SJCRH30 (cell line): ENCODE measurements at places on chromosomes 3 and 15. TPM values are rescaled to one million over a fixed set of nuclear protein-coding genes. Genes with fewer than 3 reads are reported as not detected.

DNA sequence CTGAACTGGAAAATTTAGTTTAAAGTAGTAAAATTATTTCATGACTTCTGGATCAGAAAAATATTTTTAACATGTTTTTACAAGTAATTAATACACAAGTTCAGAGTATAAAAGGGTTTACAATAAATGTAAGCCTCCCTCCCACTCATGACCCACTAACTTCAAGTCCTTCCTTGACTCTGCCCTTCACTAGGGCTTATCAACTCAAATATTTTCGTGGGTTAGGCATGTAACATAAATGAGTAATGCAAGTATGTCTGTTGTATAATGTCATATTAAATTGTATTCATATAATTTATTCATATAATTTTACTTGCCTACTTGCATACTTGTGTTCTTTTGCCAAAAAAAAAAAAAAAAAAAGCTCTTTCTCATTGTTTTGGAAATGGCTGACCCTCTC lies 3.4 kb upstream of the OPA1 start:
- DNase-seq, result no peak

DNA sequence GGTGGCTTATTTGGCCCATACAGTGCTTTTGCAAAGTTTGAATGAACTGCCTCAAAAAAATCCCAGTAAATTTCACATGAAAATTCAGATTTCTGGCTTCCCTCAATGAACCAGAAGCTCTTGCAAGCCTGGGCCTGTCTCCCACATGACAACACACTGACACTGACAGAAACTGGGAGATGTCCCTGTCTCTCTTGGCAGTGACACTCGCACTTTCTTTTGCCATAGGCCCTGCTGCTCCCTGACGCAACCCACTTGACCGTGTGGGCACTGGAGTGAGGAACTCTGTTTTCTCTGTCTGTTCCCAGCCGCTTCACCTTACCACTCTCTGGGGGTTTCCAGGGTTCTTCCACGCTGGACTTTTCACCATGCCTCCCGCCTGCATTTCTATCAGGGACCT lies 524.5 kb downstream of the SHQ1 start:
- no peak for DNase-seq

RBP2 gene
- not detected in 2 replicates for total RNA-seq

LOXL1 gene
- total RNA-seq, result 31.3 and 33.3 TPM in 2 replicates

DNA sequence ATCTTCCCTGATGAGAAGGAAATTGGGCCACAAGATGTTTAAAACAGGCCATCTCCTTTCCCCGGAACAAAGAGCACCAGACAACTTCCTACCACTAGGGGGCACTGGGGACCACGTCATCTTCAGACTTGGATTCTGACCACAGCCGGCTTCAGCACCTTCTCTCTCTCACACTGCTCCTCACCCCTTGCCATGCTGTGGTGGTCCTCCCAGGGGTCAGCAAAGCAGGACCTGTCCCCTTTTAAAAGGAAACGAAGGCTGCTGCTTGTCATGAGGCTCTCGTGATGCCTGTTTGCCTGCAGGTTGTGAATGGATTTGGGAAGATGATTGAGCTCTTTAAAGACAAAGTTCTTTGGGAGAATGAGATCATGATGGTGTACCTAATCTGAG lies 16.2 kb downstream of the RFT1 start:
- DNase-seq, result peak; percentile 84

DNA sequence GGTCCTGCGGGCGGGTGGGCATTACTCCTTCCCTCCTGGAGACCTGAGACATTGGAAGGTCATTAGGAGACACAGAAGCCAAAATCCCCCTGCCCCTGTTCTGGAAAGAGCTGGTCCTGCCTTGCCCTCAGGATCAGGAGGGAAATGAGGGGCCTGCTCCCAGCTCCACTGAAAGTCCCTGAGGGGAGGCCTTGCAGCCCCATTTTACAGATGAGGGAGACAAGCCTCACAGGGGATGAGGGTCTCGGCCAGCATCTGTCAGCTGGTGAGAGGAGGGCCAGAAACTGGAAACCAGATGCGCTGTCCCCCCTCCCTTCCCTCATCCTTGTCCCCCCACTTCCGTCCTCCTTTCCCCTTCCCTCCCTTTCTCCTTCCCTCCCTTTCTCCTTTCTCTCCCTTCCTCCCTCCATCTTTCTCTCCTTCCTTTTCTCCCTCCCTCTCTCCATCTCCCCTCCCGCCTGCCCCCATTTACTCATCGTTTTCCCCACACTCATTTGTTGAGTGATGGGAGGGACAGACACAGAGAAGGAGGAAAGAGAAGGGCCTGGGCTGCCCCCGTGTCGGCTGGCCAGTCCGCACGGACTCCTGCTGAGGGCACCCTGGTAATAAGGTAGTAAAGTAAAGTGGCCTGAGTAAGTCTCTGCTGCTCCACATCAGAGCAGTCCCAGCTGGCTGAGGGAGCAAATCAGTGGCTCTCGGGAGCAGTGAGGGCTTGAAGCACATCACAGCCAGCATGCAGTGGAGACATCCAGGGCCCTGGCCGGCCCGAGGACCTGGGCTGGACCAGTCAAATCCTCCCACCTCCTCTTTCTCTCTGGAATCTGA lies 112.4 kb upstream of the ALDH1A3 start:
- DNase-seq, result no peak

GRCh38 chr15:57235873-57236272 lies 140.4 kb upstream of the CGNL1 start:
- DNase-seq, result peak; percentile 74

GRCh38 chr3:8653800-8654408 lies 9.3 kb upstream of the SSUH2 start:
- no peak for DNase-seq

DNA sequence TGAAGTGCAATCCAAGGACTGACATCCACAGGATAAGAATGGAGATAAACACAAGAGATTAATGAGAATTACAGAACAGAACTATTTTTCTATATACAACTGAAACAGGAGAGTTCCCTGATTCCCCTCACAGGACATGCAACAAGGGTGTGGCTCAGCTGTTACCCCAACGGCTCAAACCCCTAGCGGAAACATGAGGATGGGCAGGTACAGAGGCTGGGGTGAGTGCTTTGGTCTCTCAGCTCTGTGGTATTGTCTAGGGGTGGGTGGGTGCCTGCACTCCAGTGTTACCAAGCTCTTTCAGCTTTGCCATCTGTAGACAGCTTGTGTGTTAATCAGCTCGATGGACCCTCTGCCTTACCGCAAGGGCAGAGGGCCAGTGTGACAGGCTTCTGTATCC lies 17.8 kb upstream of the LRIG1 start:
- DNase-seq, result no peak

DNA sequence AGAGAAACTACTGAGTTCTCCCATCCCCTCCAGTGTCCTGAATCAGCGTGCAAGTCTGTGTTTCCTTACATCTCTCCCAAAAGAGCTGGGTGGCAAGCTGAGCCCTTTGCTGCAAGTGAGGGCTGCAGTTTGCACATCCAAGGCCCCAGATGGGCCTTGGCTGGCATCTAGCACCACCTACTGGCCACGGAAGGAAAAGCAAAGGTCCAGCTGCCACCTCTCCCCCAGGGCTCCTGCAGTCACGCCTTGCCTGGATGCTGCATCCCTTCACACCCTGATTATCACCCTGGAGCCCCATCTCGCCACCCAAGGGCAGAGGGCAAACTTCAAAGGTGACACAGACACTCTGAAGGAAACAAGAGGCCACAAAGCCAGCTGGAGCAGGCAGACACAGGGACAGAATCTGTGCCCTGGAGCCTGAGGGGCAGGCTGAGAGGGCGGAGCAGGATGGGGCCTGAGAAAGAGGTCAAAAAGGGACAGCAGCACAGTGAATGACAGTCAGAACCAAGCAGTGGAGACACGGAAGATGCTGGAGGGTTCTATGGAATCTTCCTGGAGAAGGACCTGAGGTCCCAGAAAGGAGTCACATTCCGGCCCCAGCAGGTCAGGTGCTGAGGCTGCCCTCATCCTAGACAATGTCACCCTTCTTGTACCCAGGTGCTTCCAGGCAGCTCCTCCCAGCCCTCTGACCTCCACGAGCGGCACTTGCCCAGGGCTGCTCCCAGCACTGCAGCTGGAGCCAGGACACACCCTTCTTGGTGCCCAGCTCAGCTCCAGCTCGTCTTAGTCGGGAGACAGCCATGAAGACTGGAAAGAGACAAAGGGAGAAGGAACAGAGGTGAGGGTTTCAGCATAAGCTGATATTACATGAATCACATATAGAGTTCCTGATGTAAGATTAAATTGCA lies 18.3 kb upstream of the NTRK3 start:
- peak; percentile 82 for DNase-seq

DNA sequence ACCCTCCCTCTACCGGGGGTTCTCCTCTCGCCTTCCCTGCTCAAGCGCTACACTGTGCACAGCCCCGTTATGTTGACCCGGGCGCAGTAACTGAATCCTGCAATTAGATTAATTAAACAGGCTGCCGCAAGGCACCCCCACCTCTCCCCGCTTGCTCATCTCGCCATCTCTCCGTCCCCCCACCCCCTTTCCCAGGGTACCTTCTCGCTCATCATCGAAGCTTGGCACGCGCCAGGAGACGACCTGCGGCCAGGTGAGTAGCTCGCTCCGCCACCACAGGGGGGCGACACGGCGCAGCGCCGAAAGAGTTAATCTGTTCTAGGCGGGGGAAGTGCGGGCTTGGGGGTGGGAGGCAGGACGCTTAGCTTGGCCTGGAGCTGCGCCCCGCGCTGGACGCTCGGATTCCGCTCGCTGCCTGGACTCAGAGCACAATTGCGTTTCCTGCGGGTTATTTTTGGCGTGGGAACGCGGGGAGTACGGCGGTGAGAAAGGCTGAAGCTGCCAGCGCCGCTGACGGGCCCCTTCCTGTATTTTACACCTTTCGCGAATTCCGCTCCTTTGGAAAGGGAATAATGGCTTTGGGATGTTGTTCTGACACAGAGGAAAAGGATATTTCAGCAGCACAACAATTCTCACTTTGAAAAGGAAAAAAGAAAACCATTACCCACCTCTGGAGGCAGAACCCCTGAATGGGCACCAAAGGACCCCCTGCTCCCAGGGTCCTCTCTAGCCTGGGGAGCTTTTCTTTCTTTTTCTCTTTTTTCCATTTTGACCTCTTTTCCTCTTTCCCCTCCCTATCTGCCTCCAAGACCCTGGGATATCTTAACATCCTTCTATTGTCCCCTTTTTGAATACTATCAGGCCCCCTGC lies 1.5 kb downstream of the DLL4 start:
- DNase-seq, result peak; percentile 32

GRCh38 chr3:179414804-179415203 lies 36.5 kb downstream of the GNB4 start:
- DNase-seq, result no peak

DNA sequence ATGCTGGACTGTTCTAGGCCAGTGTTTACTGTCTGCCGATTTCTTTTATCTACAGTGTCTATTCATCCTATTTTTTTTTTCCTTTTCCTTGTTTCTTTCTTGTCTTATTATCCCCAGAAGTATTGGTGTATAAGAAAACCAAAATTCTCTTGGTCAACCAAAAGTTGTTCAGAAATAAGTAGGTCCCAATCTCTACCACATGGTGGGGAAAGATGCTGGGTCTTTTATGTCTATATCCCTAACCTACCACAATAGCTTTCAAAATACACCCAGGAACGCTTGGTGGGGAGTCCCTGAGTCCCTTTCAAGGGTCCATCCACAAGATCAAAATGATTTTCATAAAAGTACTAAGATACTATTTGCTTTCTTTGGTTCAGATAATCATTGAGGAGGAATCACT lies 225.6 kb downstream of the CLSTN2 start:
- DNase-seq, result no peak

COLQ gene
- total RNA-seq, result 0.18 and 0.24 TPM in 2 replicates
